H1 (cell line): ENCODE measurements at places on chromosomes 3 and 15. TPM values are rescaled to one million over a fixed set of nuclear protein-coding genes. Genes with fewer than 3 reads are reported as not detected.

DNA sequence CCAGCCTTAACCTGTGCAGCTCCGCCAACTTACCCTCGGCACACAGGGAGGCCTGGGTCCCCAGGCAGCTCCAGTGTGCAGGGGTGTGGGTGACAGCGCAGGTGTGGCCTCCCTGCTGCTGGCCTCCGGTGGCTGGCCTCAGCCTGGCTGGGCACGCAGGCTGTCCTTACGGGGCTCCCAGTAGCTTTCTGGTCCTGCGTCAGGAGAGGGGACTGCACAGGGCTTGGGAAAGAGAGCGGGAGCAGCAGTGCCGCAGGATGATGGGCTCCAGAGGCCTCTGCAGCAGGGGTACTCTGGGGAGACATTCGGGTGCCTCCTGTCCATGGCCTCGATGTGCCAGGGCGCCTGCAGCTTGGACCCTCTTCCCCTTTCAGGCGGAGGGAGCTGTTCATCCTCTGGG lies 9.4 kb downstream of the APBA2 start:
- no peak overlapping the region for H3K4me3 ChIP-seq
- H3K27ac ChIP-seq = no peak overlapping the region
- no peaks in the 10 kb centered on the region for H3K4me1 ChIP-seq

DNA sequence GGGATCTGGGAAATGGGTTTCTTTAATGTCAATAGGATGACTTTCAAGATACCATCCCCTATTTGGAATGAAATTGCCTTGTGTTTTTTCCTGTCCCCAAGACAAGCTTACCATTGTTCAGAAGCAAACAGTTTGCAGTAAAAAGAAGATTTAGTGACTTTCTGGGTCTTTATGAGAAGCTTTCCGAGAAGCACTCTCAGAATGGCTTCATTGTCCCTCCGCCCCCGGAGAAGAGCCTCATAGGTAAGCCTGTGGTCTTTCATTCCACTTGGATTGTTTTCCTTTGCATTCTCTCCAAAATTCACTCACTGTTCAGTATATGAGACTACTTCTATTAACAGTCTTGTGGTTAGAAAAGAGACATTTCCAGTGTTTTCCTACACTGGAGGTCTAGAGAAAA lies 25.6 kb upstream of the SNX22 start:
- H3K36me3 ChIP-seq = peaks cover 23% of the 10 kb centered on the region
- H3K27ac ChIP-seq = no peak overlapping the region
- no peak for DNase-seq
- H3K4me3 ChIP-seq = no peak overlapping the region

DNA sequence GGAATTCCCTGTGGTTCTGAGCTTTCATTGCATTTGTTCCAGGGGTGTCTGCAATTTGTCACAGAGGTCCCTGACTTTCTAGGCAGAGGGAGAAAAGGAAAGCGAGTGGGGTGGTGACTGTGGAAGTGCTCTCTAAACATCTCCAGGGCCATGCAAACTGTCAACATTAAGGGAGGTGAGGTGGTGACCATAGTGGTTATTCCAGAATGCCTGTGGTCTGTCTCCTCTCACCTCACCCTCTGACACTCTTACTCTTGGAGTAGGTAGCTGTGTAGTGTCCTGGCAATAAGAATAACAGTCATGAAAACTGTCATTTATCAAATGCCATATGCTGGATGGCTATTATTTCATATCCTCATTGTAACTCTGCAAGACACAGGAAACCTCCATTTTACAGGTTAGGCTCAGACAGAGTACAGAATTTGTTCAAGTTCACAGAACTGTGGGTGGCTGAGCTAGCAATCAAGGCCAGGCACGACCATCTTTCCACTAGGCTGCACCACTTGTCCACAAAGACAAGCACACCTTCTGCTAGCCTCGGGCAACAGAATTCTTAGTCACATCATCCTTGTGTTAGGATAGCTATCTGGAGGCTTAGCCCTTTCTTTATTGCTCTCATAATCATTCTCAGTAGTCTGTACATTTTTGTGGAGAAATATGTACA lies 179.4 kb downstream of the CD47 start:
- no peak overlapping the region for H3K27ac ChIP-seq
- H3K27me3 ChIP-seq = no peaks in the 10 kb centered on the region
- no peak overlapping the region for H3K4me3 ChIP-seq
- no peaks in the 10 kb centered on the region for H3K4me1 ChIP-seq

- no peak for DNase-seq
- H3K36me3 ChIP-seq = peaks cover 22% of the 10 kb centered on the region
- no peaks in the 10 kb centered on the region for H3K27me3 ChIP-seq
- H3K4me3 ChIP-seq = peak overlapping the region; percentile 100
- peak overlapping the region; percentile 65; the same call in 1 of the 2 replicates for H3K27ac ChIP-seq
Measured at GRCh38 chr15:74541494-74542165, 610 bp downstream of the ARID3B start.

DNA sequence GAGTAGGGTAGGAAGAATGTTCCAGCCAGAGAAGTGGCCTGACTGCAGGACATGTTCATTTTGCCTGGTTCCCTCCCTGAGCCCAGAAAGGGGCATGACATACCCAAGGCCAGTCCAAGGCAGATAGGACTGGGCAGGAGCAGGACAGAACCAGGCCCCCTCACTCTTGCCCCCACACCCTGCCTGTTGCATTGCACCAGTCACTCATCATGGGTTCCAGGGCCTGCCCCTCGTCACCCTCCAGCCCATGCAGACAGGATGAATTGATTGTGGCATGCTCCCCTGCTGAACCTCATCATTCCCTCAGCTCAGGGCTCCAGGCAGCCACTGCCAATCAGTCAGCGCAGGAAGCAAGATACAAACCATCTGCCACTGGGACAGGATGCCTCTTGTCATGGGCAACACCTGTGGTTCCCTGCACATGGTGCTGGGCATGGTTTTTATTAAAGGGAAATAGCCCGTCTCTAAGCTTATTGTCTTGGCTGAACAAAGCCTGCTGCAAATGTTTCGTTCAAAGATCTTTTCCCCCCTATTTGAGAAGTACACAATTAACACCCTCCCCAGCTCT lies 48.9 kb downstream of the RASGRF1 start:
- peaks cover 3% of the 10 kb centered on the region; the same call in 1 of the 2 replicates for H3K27me3 ChIP-seq
- no peak overlapping the region for H3K4me3 ChIP-seq
- DNase-seq = no peak
- no peaks in the 10 kb centered on the region for H3K4me1 ChIP-seq
- no peak overlapping the region for H3K27ac ChIP-seq

DNA sequence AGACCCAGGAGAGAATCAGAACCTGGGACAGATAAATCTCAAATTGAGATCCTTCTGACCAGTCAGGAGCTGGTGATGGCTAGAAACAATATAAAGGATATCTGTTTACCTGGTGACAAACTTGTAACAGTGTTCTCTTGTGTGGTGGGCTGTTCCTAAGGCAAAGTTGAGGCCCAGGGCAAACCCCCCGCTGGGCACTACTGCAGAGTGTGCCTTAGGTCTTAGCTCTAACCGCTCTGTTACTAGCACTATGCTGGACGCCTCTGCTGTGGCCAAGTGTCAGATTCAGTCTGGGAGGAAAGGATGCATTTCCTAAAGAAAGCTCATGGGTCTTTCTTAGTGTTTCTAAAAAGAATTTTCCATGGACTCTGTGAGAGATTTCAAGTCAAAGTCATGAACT lies 146.5 kb upstream of the MEIS2 start:
- no peak overlapping the region for H3K27ac ChIP-seq
- no peak overlapping the region for H3K4me3 ChIP-seq
- DNase-seq = no peak
- H3K4me1 ChIP-seq = no peaks in the 10 kb centered on the region

DNA sequence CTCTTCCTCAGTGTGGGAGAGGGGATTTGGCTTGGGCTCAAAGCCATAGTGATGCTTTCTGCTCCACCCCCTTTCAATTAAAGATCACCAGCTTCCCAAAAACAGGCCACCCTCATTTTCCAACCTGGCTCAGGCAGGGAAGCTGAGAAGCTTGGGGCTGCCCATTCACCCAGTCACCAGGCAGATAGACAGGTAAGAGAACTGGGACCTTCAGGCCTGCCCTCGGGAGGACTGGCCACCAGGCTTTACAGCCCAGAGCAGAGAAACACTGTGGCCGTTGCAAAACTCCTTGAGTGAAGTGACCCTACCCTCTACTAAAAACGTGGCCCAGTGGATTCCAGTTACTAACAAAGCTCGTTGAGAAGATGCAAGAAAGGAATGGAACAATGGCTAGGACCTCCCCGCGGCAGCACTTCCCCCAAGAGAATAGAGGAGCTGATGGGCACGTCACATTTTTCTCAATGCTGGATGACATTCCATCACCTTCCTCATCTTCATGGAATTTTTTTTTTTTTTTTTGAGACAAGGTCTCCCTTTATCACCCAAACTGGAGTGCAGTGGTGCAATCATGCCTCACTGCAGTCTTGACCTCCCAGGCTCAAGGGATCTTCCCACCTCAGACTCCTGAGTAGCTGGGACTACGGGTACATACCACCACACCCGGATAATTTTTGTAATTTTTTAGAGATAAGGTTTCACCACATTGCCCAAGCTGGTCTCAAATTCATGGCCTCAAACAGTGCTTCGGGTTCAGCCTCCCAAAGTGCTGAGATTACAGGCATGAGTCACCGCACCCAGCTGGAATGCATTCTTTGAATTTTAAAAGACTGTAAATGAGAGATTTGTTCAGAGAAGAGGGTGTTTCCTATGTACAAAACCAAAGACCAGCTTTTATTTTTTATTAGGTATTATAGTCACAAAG lies 37.9 kb downstream of the LIPC start:
- H3K4me3 ChIP-seq = no peak overlapping the region
- DNase-seq = no peak
- no peak overlapping the region for H3K27ac ChIP-seq
- H3K27me3 ChIP-seq = no peaks in the 10 kb centered on the region; the same call in 1 of the 2 replicates
- H3K36me3 ChIP-seq = no peaks in the 10 kb centered on the region

GRCh38 chr3:359672-360071 lies 163.1 kb downstream of the CHL1 start:
- H3K36me3 ChIP-seq = no peaks in the 10 kb centered on the region
- DNase-seq = no peak
- no peak overlapping the region for H3K27ac ChIP-seq
- H3K4me1 ChIP-seq = no peaks in the 10 kb centered on the region
- H3K27me3 ChIP-seq = no peaks in the 10 kb centered on the region

DNA sequence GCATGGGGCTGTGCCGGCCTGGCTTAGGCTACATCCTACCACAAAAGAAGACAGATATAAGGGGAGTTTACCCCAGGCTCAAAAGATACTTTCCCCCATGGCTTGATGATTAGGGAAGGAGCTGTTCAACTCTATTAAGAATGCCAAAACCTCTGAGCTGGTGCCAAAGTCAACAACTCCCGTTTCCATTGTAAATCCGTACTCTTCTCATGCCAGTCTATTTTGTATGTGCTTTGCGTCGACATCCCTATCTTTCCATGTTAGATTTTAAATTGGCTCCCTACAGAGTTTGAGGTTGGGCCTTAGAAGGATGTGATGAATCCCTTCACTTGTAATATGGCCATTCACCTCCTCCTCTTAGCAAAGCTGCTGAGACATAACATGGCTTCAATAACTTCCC lies 46.9 kb downstream of the RLBP1 start:
- H3K4me1 ChIP-seq = no peaks in the 10 kb centered on the region
- no peak for DNase-seq
- peaks cover 3% of the 10 kb centered on the region; the same call in 1 of the 2 replicates for H3K36me3 ChIP-seq
- no peak overlapping the region for H3K4me3 ChIP-seq

DNA sequence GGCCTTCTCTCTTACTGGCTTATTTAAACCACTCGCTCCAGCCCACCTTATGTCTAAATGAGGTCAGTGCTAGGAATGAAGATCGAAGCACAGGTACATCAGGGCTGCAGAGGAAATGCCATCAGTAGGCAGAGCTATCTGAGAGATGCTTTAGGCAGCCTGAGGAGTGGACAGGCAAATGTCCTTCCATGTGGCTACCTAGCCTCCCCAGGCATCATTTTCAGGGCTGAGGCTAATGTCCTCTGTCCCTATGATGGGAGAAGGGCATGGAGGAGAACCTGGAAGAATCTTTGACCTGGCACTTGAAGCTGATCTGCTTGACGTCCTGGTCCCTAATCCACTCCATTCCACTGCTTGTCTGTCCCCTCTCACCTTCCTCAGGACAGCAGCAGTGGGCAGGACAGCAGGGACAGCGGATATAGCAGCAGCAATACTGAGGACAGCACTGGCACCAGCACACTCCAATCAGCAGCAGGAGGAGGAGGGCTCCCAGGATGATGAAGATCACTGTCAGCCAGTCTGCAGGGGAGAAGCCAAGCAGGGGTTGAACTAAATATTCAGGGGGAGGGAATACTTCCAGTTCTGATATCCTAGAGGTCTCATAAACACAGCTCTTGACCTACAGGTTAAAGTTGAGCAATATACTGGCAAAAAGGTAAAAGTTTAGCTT lies 21.0 kb downstream of the ILDR1 start:
- H3K27me3 ChIP-seq = no peaks in the 10 kb centered on the region
- DNase-seq = no peak
- H3K4me3 ChIP-seq = no peak overlapping the region

GRCh38 chr3:131658115-131658514 lies 155.3 kb upstream of the MRPL3 start:
- no peaks in the 10 kb centered on the region for H3K27me3 ChIP-seq
- no peak for DNase-seq
- no peak overlapping the region for H3K4me3 ChIP-seq
- no peak overlapping the region for H3K27ac ChIP-seq
- H3K36me3 ChIP-seq = no peaks in the 10 kb centered on the region

- no peaks in the 10 kb centered on the region for H3K27me3 ChIP-seq
- H3K36me3 ChIP-seq = no peaks in the 10 kb centered on the region
- no peaks in the 10 kb centered on the region for H3K4me1 ChIP-seq
- no peak overlapping the region for H3K4me3 ChIP-seq
- no peak overlapping the region for H3K27ac ChIP-seq
Measured at GRCh38 chr15:97547381-97547780, 413.1 kb upstream of the ARRDC4 start.

- H3K27me3 ChIP-seq = no peaks in the 10 kb centered on the region
- H3K36me3 ChIP-seq = no peaks in the 10 kb centered on the region
- H3K4me3 ChIP-seq = no peak overlapping the region
- no peak overlapping the region for H3K27ac ChIP-seq
Measured at GRCh38 chr15:66775127-66776105, 73.4 kb downstream of the SMAD6 start.

- H3K27ac ChIP-seq = no peak overlapping the region
- H3K4me3 ChIP-seq = no peak overlapping the region
- peaks cover 6% of the 10 kb centered on the region for H3K4me1 ChIP-seq
- H3K36me3 ChIP-seq = no peaks in the 10 kb centered on the region
- H3K27me3 ChIP-seq = no peaks in the 10 kb centered on the region
Measured at GRCh38 chr3:88307666-88308065, 157.9 kb downstream of the C3orf38 start.

Gene GP9
- total RNA-seq = not detected in 2 replicates

Gene CAMKV
- 66.4 and 67.9 TPM in 2 replicates for total RNA-seq

Gene GNAT1
- not detected in 2 replicates for total RNA-seq

Gene C3orf52
- total RNA-seq = 13.1 and 13.2 TPM in 2 replicates

Gene DYNLT2B
- total RNA-seq = 9.7 and 10.9 TPM in 2 replicates

Gene GATA2
- total RNA-seq = 0.30 and 0.40 TPM in 2 replicates

Gene TMEM202
- not detected in 2 replicates for total RNA-seq

Gene SLC51B
- total RNA-seq = not detected in 2 replicates

Gene NPAP1
- total RNA-seq = 0.07 TPM in 1 of 2 replicates, not detected in the other

Gene ECE2
- total RNA-seq = 0.48 and 0.86 TPM in 2 replicates

Gene IMPG2
- 0.06 and 0.08 TPM in 2 replicates for total RNA-seq
